ENCODE measurements at places on chromosomes 5 and 9.

DNA sequence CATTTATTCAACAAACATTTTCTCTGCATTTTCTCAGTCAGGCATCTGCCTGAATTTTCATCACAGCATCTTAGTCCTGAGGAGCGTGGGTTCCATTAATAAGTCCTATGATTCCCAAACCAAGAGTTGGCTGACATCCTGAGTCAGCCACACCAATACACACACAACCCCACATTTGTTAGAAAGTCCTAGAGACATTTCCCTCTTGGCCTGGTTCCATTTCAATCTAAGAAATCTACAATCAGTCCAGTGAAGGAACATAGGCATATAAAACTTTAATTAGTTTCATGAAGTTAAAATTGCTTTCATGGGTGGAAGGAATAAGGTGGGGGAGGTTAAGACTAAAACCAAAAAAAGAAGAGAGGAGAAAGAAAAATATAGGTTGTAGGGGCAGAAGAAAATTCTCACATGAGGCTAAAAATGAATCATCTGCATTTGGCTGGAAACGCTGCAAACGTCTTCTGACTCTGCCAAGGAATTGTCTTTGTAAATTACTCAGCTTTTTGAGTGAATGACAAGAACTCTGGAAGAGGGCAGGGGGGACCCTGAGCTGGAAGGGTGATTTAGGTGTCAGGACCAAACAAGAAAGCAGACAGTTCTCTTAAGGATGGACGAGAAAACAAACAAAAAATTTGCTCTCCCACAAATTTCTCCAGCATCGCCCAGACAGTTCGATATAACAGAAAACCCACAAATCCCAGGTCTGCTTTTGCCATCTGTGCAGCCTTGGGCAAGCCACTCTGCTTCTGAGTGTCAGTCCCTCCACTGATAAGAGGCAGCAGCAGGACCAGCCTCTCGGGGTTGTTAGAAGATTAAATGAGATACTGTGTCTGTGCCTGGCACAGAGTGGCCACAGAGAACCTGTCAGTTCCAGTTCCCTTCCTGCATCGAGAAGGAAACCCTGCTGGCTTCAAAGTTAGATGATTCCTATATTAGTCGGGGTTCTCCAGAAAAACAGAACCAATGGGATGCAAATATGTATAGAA is 289.7 kb downstream of the CDK5RAP2 start:
- DNase-seq, result no peak

GRCh38 chr5:109571785-109572184 is 117.9 kb upstream of the MAN2A1 start:
- no peak for DNase-seq

- DNase-seq, result no peak
These were observed 87.3 kb upstream of the PCSK5 start for GRCh38 chr9:75803130-75803529.

- no peak for DNase-seq
These were observed 94.5 kb downstream of the TMC1 start for GRCh38 chr9:72615931-72616330.

DNA sequence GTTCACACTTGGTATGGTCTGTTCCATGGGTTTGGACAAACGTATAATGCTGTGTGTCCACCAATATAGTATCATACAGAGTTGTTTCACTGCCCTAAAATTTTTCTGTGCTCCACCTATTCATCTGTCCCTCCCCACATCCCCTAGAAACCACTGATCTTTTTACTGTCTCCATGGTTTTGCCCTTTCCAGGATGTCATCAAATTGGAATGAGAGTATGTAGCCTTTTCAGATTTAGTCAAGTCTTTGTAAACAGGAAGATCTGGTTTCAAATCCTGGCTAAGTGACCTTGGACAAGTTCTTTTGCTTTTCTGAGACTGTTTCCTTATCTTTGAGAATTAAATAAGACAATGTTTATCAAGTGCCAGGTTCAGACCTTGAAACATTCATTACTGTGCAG is 13.2 kb upstream of the LVRN start:
- DNase-seq, result no peak

DNA sequence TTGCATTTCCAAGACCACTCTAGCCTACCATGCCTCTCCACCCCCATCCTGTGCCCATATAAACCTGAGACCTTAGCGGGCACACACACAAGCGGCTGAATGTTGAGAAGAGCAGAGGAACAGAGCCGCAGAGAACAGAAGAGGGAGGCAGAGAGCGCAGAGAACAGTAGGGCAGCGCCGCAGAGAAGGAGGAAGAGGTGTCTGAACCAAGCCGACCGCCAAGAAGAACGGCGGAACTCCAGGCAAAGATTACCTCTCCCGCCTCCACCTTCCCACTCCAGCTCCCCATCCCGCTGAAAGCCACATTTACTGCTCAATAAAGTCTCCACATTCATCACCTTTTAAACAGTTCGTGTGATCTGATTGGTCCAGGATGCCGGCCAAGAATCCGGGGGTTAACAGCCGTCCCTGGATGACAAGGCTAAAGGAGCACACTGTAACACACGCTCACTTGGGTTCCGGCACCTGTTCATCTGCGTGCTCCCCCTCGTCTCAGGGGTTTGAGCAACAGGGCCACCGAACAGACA is 33.2 kb downstream of the GRIN3A start:
- DNase-seq, result no peak

DNA sequence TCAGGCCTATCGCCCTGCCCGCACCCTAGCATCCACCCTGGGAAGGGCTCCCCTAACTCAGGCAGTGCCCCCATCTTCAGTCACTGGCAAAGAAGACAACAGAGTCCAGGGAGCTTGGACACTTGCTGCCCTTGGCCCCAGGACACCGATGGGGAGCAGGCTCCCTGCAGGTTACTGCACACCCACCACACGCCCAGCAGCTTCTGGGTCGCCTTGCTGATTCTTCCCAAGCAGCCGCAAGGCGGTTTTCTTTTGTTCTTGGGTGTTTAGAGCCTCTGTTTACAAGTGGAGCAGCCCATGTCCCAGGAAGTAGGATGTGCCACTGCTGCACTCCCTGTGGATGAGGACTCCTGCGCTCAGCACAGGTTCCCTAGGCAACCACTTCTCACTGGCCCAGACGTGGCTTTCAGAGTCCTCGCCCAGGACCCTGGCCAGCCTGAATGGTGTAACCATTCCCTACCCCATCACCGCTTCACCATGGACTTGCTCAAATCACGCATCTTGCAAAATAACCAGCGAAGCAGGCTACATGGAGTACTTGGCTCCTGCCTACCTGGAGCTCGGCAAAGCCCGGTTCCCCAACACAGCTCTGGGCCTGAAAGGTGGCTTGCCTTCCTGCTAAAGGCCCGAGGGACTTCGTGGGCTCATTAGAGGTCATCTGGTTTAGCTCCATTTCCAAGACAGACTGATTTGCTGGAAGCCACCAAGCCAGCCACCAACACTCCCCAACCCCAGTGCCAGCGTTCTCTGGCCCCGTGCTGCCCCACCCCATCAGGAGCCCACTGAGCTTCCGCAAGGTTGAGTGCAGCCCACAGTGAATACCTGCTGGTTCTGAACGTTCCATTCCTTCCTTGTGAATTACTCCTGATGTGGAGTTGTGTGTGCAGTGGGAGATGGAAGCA is 60.0 kb downstream of the PSMB7 start:
- DNase-seq, result no peak

DNA sequence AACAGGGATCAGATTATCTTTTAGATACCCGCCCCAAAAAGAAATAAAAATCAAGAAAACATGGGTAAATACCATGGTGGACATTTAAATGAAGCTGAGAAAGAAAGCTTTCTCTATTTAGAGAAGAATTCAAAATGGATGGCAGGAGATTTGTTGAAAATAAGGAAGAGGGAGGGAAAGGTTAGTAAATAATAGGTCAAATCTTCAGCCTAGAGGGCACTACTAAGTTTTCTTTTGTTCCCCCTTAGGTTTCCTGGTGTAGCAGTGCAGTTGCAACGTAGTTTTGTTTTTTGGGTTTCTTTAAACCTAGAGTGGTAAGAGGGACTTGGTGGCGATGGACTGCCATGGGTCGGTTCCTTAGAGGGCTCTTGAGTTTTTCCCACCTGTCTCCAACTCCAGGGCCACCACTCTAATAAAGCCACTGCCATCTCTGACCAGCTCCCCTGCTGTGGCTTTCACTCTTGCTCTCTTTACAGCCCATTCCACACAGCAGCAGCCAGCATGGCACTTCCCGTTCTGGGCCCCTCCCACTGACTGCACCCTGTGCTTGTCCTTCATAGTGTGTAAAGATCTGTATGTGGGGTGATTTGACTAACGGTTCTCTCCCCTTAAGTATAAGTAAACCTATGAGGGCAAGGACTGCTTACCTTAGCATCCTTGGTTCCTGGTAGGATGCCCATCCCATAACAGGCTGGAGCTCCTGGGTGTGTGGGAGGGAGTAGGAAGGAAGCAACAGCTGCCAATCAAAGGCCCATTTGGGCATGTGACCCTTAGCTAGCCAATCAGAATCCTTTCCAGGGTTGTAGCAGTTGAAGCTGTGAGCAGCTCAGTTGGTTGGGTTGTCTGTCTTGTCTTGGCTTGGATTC is 118.3 kb downstream of the SLC1A3 start:
- peak; percentile 57 for DNase-seq

DNA sequence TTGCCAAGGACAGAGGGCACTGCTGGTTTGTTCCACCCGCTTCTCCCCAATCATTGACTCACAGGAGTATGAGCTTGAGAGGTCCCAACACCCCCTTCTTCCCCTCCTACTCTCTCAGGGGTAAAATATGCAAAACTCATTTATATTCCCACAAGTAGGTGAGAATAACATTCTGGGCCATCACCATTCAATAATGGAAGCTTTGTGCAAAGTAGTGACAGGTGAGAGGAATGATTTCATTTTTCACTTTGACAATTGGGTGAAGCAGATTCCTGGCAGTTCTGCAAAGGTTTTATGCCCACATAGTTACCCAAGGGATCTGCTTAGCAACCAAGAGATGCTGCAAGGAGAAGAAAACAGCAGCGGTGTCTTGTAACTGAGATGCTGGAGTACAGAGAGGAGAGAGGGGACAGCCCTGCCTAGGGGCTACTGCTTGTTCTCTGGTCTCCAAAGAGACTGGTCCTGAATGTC is 137.6 kb downstream of the CMYA5 start:
- DNase-seq, result no peak

GRCh38 chr9:133647765-133648469 is 11.8 kb downstream of the DBH start:
- no peak for DNase-seq

DNA sequence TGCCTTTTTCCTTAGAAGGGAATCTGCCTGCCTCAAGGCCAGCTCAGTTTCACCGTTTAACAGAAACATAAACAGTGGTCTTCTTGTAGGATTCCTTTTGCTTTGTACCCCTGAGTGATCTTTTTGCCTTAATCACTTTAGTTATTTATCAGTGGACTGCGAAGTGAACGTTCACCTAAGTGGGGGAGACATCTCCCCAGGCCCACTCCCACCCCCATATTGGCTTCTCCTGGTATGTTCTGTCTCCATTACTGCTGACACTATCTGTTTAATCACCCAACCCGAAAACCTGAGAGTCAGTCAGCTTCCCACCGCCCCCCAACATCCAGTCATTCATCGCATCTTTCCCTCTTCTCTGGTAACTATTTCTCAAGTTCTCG is 1.4 kb downstream of the SKP2 start:
- DNase-seq, result no peak

DNA sequence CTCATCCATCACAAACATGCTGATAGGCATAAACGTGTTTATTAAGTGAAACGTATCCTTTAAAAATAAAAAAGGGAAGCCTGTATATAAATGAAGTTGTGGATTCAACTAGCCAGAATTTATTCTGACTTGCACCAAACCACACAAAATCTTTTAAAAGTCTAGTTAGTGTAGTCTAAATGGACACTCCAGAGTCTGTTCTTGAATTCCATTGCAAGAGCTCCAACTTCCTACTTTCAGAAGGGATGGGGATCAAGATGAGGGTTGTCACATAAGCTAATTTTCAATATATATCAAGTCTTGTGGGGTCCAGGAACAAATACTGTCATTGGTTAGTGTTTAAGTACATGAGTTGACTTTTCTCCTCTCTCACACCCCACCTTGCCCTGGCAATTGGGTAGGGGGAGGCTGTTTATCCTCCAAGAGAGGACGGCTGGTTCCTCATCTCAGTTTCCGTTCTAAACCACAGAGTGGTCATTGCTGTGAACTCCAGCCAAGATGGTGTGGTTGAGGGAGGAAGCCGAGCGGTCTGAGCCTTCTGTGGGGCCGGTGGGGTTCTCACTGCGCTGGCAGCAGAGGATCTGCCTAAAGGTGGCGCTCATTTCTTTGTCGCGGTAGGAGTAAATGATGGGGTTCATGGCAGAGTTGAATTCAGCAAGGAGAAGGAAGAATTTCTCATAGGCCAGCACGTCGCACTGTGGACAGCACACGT is 163.2 kb downstream of the LPAR1 start:
- peak; percentile 93 for DNase-seq

GRCh38 chr9:25917731-25918362 is 239.6 kb upstream of the TUSC1 start:
- DNase-seq, result no peak

GRCh38 chr9:109426626-109427402 is 71.3 kb downstream of the PTPN3 start:
- no peak for DNase-seq

Data from KG1 (cell line).